Hindlimb muscle (tissue), 1 donor: ENCODE measurements at places on chromosomes 4 and X. TPM values are rescaled to one million over a fixed set of nuclear protein-coding genes. Genes with fewer than 3 reads are reported as not detected.

The TMPRSS11D gene
- 0.08 TPM for polyA plus RNA-seq

The TASL gene
- polyA plus RNA-seq = 0.90 TPM

The LETM1 gene
- polyA plus RNA-seq = 19.7 TPM

The KIT gene
- 7.6 TPM for polyA plus RNA-seq

The NEUROG2 gene
- polyA plus RNA-seq = not detected

The FGFR3 gene
- 1.8 TPM for polyA plus RNA-seq

The CLCN4 gene
- 14.7 TPM for polyA plus RNA-seq

The SLC9B1 gene
- 2.5 TPM for polyA plus RNA-seq

The CHIC2 gene
- 16.6 TPM for polyA plus RNA-seq

The FGB gene
- polyA plus RNA-seq = not detected

The FHIP1A gene
- polyA plus RNA-seq = 15.5 TPM

The CXCL11 gene
- polyA plus RNA-seq = not detected

The UGT2B15 gene
- polyA plus RNA-seq = not detected

The DUX4 gene
- 0.58 TPM for polyA plus RNA-seq

The FSTL5 gene
- polyA plus RNA-seq = 0.81 TPM

The ZNF732 gene
- polyA plus RNA-seq = 0.89 TPM

The PF4V1 gene
- polyA plus RNA-seq = not detected

The MTMR8 gene
- 1.2 TPM for polyA plus RNA-seq

The HSFX2 gene
- polyA plus RNA-seq = 0.46 TPM

The HTR2C gene
- polyA plus RNA-seq = not detected

The XKRX gene
- not detected for polyA plus RNA-seq

The SYTL5 gene
- 0.05 TPM for polyA plus RNA-seq

The TECRL gene
- polyA plus RNA-seq = 65.5 TPM

The TRIM75 gene
- polyA plus RNA-seq = 0.10 TPM

The CFP gene
- 1.2 TPM for polyA plus RNA-seq

The NAP1L3 gene
- polyA plus RNA-seq = 7.7 TPM

The ZFX gene
- 16.6 TPM for polyA plus RNA-seq

The DMRTC1B gene
- 0.75 TPM for polyA plus RNA-seq

The TIMP1 gene
- 120 TPM for polyA plus RNA-seq

The IGFBP7 gene
- polyA plus RNA-seq = 150 TPM
